ENCODE measurements at places on chromosomes 3 and 15.

DNA sequence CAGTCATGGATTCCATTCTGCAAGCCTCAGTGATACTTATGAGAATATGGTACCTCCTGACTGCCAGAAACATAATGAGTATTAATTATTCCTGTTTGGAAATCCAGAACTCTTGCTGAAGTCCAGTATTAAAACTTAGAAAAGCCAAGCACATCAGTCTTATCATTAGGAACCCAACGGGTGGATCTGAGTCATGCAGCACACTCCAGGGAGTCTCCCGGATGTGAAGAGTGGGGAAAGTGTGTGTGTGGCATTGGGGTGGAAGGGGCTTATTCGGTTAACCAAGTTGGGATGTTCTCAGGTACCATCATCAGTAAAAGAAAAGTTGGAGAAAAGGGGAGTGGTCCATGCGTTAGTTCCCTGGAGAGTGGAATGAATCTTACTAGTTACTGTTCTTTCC lies 181.1 kb downstream of the PLCL2 start:
- H3K27ac ChIP-seq, result no peak overlapping the region
- peaks cover 51% of the 10 kb centered on the region for H3K36me3 ChIP-seq
- peaks cover 20% of the 10 kb centered on the region for H3K4me1 ChIP-seq
- H3K27me3 ChIP-seq, result no peaks in the 10 kb centered on the region
- no peak for DNase-seq
- H3K4me3 ChIP-seq, result no peak overlapping the region

DNA sequence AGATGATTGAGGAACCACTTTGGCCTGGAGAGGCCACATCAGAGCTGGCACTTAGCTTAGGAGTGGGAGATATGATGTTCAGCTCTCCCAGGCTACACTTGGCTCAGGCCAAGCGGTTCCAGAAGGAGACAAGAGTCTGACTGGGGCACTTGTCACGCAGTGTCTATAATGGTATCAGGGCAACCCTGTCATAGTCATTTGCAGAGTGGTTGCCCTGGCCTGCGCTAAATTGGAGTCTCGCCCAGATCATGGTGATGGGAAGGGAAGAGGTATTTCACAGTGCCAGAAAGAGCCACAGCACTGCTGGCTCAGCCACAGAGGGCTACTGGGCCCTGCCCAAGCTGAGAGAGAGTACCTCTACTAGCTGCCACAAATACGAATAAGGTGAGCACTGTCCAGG lies 186.9 kb upstream of the CRBN start:
- H3K27ac ChIP-seq, result no peak overlapping the region
- no peaks in the 10 kb centered on the region for H3K27me3 ChIP-seq
- no peak for DNase-seq
- H3K4me1 ChIP-seq, result no peaks in the 10 kb centered on the region
- H3K4me3 ChIP-seq, result no peak overlapping the region

DNA sequence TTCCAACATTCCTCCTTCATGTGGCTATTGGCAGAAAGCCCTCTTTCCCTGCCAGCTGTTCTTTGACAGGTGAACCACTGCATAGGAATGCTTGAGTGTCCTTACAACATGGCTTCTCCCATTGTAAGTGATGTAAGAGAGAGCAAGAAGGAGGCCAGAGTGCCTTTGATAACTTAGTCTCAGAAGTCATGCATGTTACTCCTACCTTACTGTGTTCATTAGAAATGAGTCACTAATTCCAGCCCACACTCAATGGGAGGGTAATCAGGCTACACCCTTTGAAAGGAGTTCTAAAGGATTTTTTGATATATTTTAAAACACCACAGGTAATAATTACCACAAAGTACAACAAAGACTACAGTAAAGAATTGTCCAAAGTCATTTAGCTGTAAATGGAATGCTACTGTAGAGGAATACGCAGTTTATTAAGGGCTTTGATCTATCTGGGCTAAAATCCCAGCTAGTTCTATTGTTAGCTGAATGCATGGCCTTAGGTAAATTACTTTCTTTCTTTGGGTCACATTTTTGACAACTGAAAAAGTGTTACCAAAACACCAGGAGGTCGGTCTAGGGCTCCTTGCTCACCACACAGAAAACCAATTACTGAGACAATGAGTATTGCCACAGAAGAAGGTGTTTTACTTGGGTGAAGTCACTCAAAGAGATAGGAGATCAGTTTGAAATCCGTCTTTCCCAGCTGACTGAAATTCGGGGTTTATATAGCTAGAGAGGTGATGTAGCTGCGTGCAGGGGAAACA lies 154.9 kb downstream of the GRM7 start:
- no peak for DNase-seq
- H3K4me1 ChIP-seq, result no peaks in the 10 kb centered on the region
- no peak overlapping the region for H3K4me3 ChIP-seq
- H3K27ac ChIP-seq, result no peak overlapping the region
- H3K27me3 ChIP-seq, result no peaks in the 10 kb centered on the region
- H3K36me3 ChIP-seq, result no peaks in the 10 kb centered on the region

DNA sequence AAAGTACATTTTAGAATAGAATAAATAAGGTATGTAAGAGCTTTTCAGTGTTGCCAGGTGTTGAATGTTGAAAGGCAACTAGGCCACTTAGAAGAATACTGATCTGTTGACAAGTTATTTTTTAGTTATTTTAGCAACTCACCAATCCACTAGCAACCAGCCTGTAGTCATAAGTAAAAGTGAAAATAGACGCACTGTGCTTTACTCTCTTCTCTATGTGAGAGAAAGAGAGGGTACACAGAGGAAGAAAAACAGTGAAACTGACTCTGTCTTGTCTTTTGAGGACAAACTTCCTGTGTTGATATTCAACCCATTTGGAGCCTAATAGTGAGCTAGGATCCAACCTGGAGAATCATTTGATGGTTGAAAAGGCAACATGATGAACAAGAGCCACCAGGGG lies 327.1 kb upstream of the GOLIM4 start:
- no peaks in the 10 kb centered on the region for H3K4me1 ChIP-seq
- no peak overlapping the region for H3K27ac ChIP-seq
- no peaks in the 10 kb centered on the region for H3K27me3 ChIP-seq
- H3K36me3 ChIP-seq, result no peaks in the 10 kb centered on the region
- no peak overlapping the region for H3K4me3 ChIP-seq

DNA sequence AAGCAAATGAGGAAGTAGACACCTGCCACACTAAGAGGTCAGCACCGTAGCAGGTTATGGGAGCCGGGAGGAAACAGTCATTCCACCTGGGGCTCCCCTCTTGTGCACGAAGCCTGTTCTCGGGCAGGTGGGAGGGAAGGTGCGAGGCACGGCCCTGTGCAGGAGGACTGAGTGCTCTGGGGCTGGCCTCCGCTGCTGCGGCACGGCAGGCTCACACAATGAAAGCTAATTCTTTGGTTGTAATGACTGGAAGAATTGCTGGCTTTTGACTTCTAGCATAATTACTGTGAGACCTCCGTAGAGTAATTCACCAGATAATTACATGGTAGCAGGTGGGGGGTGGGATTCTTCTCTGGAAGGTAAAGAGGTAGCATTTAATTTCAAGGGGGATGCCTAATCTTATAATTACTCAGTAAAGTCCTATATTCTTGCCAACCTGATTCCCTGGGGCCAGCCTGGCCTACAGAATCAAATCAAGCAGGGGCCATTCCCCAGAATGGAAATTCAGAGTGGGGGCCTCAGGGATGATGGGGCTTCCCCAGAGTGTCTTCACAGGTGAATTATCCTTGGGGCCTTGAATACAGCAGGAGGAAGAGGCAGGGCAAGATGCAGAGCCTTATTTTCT lies 129.1 kb downstream of the TPRA1 start:
- no peak overlapping the region for H3K4me3 ChIP-seq
- no peaks in the 10 kb centered on the region for H3K4me1 ChIP-seq
- H3K27ac ChIP-seq, result no peak overlapping the region

- peaks cover 2% of the 10 kb centered on the region for H3K4me1 ChIP-seq
- no peak for DNase-seq
- H3K27me3 ChIP-seq, result peaks cover 2% of the 10 kb centered on the region
- no peak overlapping the region for H3K27ac ChIP-seq
Measured at GRCh38 chr3:64397573-64397972, 172.3 kb upstream of the PRICKLE2 start.

DNA sequence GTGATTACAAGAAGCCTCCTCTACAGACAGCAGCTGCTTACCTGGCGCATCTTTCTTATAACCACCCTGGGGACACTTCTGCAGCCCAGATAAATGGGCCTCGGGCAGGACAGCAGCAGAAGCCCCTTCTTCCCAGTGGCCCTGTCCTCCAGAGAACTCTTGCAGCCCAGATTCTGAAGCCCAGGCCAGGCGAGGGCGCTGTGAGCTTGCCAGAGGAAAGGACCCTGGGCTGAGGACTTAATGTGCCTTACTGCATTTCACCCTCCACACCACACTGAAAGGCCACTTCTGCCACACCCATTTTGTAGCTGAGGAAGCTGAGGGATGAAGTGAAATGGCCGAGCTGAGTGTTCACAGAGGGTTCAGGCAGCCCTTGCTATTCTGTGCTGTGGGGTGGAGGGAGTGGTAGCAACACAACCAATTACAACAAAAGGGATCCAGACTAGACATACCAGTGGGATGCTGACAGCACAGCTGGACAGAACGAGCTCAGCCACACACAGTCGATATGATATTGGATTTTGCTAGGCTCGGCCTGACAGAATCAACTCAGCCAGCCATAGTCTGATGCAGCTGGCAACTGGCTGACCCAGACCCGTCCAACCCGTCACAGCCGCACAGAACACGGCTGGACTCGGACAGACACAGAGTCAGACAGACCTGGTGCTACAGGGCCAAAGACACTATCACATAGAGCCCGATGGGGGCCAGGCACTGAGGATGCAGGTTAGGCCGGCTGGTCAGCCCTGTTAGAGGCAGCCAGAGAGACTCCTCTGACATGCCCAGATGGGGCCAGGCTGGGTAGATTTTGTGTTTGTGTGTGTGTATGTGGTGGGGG lies 7.3 kb downstream of the ACOX2 start:
- no peaks in the 10 kb centered on the region for H3K36me3 ChIP-seq
- H3K4me3 ChIP-seq, result no peak overlapping the region
- peaks cover 12% of the 10 kb centered on the region for H3K4me1 ChIP-seq
- no peak overlapping the region for H3K27ac ChIP-seq

GRCh38 chr3:130969621-130970020 lies 57.0 kb downstream of the ASTE1 start:
- H3K4me3 ChIP-seq, result no peak overlapping the region
- H3K4me1 ChIP-seq, result peaks cover 12% of the 10 kb centered on the region
- no peak for DNase-seq
- H3K27me3 ChIP-seq, result no peaks in the 10 kb centered on the region
- peaks cover 61% of the 10 kb centered on the region for H3K36me3 ChIP-seq

DNA sequence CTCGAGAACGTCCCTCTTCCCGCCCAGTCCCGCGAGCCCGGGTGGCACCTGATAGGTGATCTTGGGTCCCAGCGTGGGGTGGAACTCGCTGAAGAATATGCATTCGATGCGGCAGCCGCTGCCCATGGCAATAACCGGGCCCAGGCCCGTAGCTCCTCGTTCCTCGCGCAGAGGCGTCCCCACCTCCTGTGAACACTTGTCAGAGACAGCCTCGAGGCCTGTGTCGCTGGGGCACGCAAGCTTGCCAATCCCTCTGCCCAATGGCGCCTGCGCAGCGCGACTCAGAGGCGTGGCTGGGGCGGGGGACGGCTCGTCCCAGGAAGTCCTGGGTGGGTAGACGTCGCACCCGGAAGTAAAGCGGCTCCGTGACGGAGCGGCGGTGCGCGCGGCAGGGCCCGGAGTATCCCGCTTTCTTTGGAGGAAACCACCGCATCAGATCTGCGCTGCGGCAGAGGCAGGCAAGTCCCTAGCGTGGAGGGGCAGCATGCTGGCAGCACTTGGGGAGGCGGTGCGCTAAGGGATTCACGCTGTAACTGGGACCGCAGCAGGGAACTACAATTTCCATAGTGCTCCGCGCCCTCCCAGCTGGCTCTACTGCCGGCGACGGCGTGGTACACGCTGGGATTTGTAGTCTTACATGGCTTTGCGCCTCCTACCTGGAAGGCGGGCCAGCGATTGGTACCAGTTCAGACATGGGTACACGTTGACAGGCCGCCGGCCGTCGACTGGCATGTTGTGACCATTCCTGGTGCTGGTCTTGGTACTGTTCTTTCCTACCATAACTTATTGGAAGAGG lies at the start of the genes CYB561D2 and NPRL2:
Gene CYB561D2 (plus strand): TSS at position 336 of the 796 bp plus-strand sequence. CDS start 572 bp downstream, outside the sequence.
Gene NPRL2 (minus strand): TSS at position 249 of the 796 bp plus-strand sequence. CDS start 123 bp downstream, at position 126.
- peak; percentile 99 for DNase-seq
- peak within 1 kb of the TSS; percentile 91 for H3K4me3 ChIP-seq

- no peak for DNase-seq
- H3K4me3 ChIP-seq, result no peak overlapping the region
- H3K4me1 ChIP-seq, result peaks cover 21% of the 10 kb centered on the region
- peaks cover 3% of the 10 kb centered on the region for H3K27me3 ChIP-seq
- no peaks in the 10 kb centered on the region for H3K36me3 ChIP-seq
Measured at GRCh38 chr3:122255757-122256439, 69.2 kb upstream of the CSTA start.

DNA sequence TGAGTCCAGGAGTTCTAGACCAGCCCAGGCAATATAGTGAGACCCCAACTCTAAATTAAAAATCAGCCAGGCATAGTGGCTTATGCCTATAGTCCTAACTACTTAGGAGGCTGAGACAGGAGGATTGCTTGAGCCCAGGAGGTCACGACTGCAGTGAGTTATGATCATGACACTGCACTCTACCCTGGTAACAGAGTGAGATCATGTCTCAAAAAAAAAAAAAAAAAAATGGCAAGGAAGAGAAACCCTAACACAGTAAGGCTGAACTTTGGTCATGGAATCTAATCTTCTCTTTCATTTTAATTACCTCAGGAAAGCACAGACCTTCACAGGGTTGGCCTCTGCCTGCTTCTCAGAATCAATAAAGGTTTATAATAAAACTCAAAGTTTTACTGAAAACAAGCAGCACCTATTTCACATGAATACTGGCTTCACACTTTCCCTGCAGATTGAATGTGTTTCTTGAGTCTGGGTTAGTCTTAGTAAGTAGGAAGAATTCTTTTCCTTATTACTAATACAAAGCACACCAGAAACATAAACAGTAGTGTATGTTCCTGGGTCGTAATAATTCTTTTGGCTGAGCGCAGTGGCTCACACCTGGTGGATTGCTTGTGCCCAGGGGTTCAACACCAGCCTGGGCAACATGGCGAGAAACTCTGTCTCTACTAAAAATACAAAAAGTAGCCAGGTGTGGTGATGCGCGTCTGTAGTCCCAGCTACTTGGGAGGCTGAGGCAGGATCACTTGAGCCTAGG lies 11.6 kb upstream of the NR2C2 start:
- H3K4me3 ChIP-seq, result no peak overlapping the region
- H3K36me3 ChIP-seq, result no peaks in the 10 kb centered on the region

DNA sequence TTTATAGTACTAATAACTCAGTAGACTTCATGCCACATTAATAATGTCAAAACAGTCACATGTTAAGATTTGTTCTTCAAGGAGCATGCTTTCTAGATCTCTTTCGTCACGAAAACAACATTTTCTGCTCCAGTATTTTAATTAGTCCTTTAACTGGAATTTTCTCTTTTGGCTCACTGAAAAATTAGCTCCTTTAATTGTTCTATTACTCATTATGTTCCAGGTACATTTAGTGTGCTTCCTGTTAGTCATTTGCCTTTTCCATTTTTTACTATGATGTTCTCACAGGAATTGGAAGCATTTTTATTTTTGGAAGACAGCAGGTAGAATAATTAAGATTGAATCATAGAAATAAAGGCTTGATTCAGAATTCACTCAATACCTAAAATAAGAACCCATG lies 111.2 kb downstream of the SLC9A9 start:
- no peak overlapping the region for H3K4me3 ChIP-seq
- no peak overlapping the region for H3K27ac ChIP-seq
- H3K27me3 ChIP-seq, result no peaks in the 10 kb centered on the region
- no peaks in the 10 kb centered on the region for H3K36me3 ChIP-seq
- no peak for DNase-seq
